ENCODE measurements at places on chromosomes 1 and 21.

- no peak for DNase-seq
Observed at GRCh38 chr1:94119796-94120569, 965 bp downstream of the ABCA4 start.

- no peak for DNase-seq
Observed at GRCh38 chr1:117653732-117654492, 48.1 kb downstream of the TENT5C start.

DNA sequence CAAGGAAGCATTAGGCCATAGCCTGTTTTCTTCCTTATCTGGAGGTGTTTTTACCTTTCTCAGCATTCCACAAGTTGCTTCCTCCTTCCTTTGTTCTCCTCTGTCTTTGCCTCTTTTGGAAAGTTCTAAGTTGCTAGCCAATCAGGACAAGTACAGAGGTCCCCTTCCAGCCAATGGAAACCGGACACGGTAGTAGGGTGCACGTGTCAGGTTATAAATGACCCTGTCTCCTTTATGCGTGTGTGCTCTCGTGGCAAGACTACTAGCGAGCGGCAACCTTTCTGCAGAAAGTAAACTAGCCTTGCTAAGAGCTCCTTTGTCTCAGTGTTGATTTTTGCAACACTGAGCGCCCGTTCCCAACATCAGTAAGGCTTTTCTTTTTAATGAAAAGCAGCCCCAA, 1.5 kb upstream of the ACADM start:
- no peak for DNase-seq

DNA sequence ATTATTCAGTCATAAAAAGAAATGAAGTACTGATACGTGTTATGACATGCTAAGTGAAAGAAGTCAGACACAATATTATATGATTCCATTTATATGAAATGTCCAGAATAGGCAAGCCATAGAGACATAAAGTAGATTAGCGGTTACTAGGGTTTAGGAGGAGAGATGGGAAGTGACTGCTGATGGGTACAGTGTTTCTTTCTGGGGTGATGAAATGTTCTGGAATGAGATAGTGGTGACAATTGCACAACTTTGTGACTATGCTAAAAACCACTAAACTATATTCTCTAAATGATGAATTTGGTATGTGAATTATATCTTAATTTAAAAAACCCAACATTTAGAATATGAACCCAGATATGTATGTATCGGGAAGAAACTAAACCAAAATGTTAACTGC, 27.6 kb downstream of the IPP start:
- peak; percentile 4 for DNase-seq

- DNase-seq = no peak
Observed at GRCh38 chr1:22949822-22950331, 22.8 kb downstream of the LACTBL1 start.

DNA sequence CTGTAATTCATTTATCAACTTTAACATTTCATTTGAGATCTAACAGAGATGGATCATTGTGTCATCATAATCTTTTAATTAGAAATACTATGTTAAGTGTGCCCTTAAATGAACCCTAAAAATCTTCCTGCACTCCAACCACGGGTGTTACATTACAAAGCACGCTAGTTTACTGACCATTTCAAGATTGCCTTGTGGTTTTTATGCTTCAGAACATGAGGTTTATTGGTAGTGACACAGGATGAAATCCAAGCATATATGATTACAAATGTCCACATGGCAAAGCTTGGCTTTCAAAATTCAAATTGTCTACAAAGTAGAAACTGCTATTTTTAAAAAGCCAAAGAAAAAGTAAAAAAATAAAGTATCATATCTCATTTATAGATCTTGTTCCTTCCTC, 190.4 kb upstream of the USP25 start:
- no peak for DNase-seq

DNA sequence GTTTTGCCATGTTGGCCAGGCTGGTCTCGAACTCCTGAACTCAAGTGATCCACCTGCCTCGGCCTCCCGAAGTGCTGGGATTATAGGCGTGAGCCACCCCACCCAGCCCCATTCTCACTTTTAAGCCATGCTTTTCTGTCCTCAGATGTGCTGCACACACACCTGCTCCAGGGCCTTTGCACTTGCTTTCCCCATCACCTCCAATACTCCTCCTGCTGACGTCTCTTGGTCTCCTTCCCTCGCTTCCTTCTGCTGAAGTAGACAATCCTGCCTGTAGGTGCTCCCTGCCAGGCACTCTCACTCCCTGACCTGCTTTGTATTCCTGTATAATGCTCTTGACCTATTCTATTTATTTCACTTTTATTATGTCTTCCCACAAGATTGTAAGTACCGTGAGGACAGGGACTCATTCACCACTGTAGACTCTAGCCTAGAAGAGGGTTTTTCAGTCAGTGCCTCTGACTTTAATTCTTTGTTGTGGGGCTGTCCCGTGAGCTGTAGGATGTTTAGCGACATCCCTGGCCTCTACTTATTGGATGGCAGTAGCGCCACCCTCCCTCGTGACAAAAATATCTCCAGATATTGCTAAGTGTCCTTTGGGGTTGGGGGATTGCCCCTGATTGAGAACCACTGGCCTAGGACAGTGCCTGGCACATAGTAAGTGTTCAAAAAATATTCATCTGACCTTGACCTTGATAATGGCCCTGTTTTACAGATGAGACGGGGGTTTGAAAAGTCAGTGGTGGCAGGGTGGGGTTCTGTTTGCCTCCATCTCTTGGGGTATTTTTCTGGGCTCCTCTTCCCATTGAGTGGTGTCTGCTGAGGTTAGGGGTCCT, 4.6 kb downstream of the TNFRSF1B start:
- no peak for DNase-seq

DNA sequence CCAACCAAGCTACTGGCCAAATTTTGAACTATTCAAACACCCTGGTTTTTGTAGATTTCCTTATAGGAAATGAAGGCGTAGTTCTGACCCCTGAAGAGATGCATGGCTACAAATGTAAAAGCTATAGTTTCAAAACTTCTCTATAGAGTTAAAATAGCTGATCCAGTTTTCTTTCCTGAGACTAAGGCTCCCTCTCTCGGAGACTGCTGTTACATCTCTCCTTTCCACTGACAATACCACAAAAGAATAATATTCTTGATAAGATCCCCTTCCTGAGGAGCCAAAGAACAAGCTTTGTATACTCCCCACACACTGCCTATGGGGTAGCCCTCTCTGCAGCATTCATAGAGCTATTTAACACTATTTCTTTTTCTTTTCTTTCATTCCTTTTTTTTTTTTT, 6.7 kb upstream of the CFAP126 start:
- no peak for DNase-seq

DNA sequence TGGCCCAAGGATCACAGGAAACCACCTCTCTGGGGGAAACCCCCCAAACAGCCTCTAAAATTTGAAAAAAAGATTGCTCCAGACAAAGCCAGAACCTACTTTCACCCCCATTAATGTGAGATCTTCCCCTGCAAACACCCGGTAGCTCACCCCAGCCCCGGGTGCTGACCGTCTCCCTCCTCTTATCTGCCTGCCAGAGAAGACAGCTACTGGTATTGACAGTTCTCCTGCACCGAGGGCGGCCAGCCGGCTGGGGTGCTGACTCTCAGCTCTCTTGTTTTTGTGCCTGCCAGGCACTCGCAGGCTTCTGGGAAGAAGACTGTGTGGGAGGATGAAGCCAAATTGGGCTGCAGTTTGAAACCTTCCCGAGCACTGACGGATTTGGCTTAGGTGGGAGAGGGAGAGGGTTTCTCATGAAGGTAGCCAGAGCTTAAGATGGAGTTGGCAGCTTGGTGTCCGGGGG, 48.2 kb downstream of the RASSF5 start:
- no peak for DNase-seq

GRCh38 chr1:215583185-215583749, 16.2 kb downstream of the KCTD3 start:
- peak; percentile 25 for DNase-seq

DNA sequence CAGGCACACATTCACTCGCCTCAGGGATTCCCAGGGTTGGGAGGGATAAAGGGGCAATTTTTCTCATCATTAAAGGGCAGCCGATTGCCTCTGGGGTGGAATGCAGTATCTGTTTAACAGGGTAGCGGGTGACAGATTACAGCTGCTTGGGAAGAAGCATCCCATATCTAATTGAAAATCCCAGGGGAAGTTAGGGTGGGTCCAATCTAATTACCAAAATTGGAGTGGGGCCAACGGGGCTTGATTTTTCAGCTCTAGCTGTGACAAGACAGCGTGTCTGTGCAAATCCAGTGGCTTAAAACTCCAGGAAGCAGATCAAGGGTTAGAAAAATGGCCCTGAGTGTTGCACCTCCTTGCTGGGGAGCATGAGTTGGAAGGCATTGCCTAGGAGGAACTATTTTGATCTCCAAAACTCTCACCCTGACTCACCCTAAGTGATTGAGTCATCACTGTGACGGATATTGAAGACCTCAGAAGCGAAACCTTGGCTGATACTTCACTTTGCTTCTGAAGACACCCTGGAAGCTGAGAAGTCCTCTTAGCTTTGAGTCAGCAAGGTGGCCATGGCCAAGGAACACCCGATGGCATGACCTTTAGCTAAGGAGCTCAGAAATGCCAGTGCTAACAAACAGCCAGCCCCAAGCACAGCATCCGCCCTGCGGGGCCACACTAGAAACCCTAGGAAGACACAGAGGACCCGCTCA, 46.0 kb downstream of the GRHL3 start:
- DNase-seq = peak; percentile 92

DNA sequence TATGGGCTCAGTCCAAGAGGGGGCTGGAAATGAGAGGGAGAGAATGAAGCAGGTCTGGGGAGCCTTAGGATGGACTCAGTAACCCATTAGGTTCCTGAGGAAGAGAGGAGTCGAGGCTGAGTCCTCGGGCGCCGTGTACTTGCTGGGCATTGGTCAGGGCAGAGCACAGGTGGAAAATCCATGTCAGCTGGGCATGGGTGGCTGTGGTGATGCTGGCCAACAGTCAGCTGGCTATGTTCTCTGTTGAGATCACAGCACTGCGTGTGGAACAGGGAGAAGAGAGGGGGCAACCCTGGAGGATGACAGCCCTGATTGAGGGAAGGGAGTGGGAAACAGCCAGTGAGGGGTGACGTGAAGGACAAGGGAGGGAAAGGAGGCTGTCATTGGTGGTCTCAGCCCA, 43.1 kb upstream of the CLSTN1 start:
- DNase-seq = no peak

DNA sequence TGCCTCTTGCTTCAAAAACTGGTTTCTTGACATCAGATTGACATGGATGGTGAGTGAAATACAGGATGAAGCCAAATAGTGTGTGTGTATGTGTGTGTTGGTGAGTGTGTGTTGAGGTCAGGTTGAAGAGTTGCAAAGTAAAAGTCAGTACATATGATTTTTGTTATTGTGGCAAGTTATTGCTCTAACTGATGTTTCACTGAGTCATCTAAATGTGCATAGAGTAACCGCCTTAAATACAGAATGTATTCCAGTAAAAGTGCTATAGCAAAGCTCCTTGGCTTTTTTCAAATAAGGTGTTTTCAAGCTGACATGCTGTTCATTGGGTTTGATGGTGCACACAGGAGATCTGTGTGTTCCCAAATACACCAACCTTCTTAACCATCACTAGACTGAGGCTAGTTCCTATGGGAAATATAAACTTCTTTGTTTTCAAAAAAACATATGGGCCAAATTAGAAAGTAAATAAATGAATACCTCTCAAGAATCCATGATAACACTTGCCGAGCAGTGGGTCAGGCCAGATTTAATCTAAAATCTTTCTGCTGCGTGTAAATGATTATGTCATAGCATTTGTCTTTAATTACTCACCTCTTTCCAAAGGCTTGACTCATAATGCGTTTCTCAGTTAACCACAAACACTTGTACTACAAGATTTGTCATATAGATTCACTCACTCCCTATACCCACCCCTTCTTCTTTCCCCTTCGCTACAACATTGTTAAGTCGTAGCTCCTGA, 151.1 kb downstream of the LYPLAL1 start:
- peak; percentile 99 for DNase-seq

DNA sequence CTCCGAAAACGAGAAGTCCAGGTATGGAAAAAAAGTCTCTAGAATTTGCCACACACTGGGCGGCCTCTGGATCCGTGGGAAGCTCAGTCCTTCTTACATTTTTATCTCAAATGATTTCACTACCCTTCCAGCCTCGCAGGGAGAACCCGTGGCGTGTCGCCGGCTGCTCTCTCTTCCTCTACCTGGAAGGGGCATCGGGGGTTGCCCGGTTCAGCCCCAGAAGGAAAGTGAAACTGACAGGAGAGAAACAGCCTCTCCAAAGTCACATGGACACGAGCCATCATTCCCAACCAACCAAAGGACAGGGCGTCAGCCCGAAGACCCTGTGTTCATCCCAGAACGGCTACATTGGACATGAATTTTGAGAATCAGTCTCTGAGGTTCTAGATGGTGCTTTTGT, 182.5 kb downstream of the ADSS2 start:
- no peak for DNase-seq

DNA sequence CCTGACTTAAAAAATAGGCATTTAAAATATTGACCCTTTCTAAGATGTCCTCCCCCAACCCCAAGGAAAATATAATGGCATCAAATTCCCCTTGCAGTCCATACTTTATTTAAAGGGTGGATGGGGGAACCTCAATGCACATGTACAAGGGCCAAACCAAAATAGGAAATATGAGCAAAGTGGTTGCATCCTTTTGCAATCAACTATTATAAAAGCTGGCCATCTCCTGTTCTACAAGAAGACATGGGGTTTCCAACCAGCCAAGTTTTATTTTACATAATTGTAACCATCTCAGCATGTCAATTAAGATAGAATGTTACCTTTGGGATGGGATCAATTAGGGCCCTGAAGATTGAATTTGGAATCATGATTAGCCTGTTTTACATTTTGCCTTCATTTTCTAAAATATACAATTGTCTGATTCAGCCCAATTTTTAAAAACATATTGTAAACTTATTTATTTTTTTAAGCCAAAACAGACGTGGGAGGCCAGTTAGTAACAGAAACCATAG, 146.7 kb upstream of the NFIA start:
- DNase-seq = no peak

- no peak for DNase-seq
Observed at GRCh38 chr1:15758953-15759661, 512 bp downstream of the FBLIM1 start.

DNA sequence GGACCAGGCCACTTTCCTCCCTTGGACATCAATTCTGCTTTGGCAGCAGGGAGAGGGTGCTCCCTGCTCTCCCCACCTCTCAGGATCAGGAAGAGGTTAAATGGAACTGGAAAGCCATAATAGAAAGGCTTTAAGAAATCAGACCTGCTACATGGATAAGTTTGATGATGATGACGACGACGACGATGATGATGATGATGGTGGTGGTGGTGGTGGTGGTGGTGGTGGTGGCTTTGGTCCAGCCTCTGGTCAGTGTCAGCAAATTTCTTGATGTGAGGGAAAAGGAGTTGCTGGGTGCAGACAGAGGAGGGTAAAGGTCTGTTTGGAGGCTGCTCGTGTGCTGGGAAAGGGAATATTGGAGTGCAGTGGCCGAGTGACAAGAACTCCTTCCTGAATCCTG, 36.8 kb downstream of the VWA5B1 start:
- DNase-seq = no peak
